NCI-H2171 (cell line): ENCODE measurements at places on chromosomes 7 and 10.

GRCh38 chr7:115549910-115550309 lies 480.7 kb downstream of the TFEC start:
- DNase-seq = no peak

GRCh38 chr7:158779061-158780000 lies 50.0 kb downstream of the ESYT2 start:
- DNase-seq = no peak

- DNase-seq = no peak
Observed at GRCh38 chr7:72781161-72781560, 46.8 kb downstream of the TYW1B start.

GRCh38 chr7:75915416-75916156 lies 631 bp downstream of the POR start:
- DNase-seq = no peak

DNA sequence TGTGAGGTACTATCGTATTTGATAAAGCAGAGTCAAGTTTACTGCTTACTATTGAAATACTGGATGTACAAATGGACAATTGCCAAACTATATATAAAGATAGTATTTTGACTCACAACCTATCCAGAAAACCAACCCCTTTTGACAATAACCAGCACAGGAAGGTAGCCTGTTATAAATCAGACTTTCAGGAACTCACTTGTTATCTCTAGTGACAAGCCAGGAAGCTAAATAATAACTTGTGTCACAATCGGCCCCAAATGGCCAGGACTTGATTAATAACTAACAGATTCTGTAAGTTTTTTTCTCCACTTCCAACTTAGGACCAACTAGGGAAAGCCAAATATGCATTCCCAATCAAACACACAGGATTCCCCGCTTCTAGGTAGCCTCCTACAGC lies 38.8 kb upstream of the SLC35G1 start:
- no peak for DNase-seq

GRCh38 chr10:57917019-57917418 lies 350.7 kb downstream of the IPMK start:
- no peak for DNase-seq

DNA sequence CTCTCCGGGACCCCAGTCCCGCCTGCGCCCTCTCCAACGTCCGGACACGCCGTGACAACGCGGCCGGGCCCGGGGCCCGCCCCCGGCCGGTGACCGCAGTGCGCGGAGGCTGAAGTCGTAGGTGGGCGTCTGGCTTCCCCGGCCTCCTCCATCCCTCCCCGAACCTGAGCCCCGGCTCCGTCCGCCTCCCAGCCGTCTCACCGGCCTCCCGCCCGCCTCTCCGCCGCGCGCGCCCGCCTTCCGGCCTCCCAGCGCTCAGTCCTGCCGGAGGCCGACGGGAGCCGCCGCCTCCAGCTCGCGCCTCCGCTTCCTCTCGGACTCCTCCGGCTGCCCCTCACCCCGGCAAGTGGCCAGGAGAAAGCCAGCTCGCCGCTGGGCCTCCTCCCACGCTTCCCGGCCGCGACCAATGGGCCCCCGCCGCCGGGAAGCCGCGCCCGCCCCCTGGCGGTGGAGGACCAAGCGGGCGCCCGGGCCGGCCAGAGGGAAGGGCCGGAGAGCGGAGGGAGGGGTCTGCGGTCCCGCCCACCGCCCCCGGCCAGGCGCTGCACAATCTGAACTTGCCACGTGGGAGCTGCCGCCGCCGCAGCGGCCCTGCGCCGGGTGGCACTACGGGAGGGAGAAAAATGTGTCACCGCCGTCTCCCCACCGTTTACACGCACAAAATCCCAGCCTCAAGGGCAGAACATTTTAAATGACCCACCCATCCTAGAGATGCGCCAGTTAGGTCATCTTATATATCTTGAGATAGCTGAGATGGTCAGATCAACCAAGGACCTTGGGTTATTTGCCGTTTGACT lies at the start of gene FAM3C:
Gene FAM3C, minus strand, starts transcription at position 348 of the 797 bp plus-strand sequence. CDS start 13,339 bp downstream, outside the sequence.
- peak; percentile 81 for DNase-seq

GRCh38 chr7:108308903-108309302 lies 147.3 kb downstream of the NRCAM start:
- no peak for DNase-seq

DNA sequence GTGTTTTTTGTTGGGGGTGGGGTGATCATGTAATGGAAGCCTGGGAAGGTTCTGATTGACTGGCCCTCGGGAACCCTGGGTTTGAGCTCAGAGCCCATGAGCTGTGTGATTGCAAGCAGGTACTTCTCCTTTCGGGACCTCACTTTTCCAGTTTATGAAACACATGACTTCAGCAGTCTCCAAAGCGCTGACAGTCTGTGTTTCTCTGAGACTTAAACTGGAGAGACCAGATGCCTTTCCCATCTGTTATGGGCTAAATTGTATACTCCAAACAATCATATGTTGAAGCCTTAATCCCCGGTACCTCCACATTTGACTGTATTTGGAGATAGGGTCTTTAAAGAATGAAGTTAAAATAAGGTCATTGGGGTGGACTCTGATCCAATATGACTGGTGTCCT lies 493.6 kb downstream of the GALNT17 start:
- peak; percentile 54 for DNase-seq

DNA sequence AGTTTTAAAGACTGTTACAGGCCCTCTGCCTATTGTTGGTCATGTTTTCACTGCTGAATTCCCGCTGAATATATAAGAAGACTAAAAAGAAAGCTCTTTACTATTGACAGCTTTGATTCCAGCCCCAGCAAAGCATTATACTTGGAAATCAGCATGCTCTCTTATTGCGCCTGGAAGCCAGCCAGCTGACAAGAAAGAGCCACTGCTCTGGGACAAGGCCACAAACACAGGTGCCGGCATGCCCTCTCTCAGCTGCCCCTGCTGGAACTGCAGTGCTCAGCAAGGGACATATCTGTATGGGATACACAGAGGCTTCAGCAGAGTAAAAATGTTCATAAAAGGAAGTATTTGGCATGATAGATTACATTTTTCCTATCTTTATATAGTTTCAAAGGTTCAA lies 523.9 kb downstream of the ADRA2A start:
- DNase-seq = no peak

GRCh38 chr7:40156988-40157387 lies 22.2 kb downstream of the SUGCT start:
- no peak for DNase-seq

DNA sequence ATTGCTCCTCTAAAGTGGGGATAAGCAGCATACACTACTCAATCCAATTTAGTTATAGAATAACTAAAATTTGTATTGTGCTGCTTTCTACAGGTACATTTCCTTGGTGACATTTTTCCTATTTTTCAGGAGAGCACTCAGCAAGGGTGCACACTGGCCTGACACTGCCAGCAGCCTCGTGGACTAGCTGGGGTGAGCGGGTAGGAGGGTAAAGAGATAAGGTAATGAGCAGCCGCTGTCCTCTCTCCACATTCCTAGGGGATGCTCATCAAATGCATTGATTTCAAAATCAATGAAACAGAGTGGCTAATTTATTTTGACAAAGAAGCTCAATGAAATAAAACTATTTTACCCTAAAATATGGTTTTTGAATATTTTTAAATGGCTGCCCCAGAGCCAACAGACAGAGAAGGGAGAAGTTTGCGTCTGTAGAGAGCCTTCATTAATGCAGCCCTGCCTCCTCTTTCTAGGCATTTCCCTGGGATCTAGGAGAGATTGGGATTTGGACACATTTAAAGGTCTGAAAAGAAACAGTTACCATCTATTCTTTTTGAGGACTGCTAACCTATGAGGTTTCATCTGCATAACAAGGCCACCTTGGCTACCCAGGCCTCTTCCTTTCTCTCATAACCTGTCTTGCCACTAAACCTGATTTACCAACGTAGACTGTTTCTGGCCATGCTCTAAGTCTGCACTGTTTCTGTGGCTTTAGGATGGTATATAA lies 561.0 kb downstream of the IPMK start:
- no peak for DNase-seq

DNA sequence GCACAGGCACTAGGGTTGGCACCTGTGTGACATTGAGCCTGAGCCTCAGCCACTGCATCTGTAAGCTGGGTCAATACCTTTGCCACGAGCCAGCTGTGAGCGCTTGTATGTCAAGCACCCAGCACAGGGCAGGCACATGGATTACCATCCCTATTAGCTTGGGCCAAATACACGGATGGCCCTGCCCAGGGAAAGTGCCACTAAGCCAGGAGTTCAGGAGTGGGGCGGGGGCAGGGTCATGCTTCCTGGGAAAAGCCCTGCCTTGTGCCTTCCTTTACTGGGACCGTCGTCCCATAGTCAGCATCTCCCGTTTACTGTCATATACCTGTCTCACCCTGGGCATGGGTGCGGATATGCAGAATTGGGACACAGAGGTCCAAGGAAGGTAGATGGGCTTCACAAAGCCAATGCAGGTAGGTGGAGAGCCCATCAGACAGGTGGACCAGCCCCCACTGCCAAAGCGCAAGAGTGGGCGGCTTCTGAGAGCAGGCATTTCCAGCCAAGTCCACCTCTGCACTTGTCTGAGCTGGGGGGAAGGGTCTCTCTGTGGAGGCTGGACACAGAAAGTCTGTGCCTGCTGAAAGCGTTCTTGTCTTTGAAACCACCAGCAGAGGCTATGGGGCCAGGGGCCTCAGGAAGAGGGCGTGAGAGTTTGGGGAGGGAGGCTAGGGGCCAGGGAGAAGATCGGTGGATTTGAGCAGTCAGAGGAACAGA lies 72.6 kb downstream of the VWA2 start:
- no peak for DNase-seq

DNA sequence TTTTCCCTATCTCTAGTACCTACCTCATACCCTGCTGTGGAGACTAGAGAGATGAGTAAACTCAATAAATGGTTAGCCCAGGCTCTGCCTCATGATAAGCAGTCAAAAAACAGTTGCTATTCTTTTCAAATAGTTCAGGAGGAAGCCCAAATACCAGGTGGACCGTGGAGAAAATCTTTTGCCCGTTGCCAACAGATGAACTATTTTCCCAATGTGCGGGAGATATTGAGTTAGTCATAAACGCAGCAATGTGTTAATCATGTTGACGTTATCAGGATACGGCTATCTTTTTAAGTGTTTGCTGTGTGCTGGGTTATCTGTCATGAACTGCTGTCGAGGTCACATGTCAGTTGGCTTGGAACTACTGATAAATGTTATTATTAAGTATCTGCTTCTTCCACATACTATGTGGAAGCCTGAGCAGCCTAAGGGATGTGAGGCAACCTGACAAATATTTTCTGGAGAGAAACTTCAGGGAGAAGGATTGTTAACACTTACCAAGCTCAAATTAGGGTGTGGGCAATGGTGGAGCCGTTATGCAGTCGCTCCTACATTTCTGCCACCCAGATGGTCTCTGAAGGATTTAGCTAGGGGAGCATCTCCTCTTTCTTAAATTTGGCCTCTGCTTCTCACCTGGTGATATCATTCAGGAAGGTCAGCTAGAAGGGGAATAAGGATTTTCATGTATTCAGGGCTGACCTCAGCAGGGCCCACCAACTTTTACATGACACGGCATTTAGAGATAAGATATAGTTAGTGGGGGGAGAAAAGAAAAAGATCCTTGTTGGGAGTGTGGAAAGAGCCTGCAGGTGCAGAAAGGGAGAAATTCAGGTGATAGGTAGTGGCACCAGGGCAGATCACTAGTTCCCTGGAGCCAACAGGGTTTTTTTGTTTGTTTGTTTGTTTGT lies 33.5 kb upstream of the SLC26A3 start:
- no peak for DNase-seq

GRCh38 chr7:54749200-54749599 lies 9.8 kb downstream of the SEC61G start:
- DNase-seq = no peak

DNA sequence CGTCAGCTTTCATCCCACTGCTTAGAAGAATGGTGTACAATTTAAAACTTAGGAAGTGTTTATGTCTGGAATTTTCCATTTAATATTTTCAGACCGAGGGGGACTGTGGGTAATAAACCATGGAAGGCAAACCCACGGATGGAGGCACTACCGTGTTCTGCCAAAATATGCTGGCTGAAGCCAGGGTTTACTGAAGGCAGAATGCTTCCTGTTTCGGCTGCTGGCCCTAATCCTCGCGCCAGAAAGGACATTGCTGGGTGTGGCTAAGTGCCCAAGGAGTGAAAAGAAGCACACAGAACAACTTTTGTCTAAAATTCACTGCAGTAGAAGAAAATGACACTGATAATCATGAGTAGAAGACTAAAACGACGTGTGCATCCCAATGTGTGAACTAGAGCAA lies 32.3 kb downstream of the PITRM1 start:
- no peak for DNase-seq

DNA sequence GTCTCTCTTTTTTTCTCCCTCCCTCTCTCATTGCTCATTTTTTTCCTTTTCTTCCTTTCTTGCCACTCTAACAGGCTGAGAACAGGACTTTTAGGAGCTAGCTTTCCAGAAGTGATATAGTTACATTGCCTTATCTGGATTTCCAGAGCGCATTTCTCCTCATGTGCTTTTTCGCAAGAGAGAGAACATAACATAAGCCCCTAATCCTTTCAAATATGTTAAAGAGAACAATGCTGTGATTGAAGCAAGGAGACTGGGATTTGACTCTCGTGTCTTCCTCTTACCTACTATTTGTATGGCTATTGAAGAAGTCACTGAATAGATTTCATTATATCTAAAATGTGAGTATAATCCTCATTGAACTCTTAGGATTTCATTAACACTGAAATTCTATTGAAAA lies 101.2 kb upstream of the PRPS1L1 start:
- DNase-seq = no peak

- no peak for DNase-seq
Observed at GRCh38 chr7:51025668-51026067, 243.0 kb upstream of the GRB10 start.

- no peak for DNase-seq
Observed at GRCh38 chr10:120989996-120990598, 138.9 kb downstream of the WDR11 start.

- DNase-seq = no peak
Observed at GRCh38 chr7:150993511-150993910, 2.7 kb downstream of the NOS3 start.

- no peak for DNase-seq
Observed at GRCh38 chr10:90136731-90137316, 435.4 kb downstream of the KIF20B start.

DNA sequence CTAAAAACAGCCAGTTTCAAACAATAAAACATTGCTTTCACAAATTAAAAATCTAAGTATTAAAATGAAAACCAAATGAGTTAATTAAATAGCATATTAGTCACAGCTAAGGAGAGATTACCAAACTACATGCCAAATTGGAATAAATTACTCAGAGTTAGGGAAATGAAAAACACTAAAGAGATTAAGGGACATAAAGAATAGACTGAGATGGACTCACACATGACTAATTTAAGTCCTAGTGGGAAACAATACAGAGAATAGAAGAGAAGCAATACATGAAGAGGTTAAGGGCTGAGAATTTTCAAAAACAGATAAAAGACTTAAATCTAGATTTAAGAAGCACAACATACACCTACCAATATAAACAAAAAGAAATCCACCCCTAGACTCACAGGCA lies 110.6 kb downstream of the ZFAND4 start:
- DNase-seq = no peak

DNA sequence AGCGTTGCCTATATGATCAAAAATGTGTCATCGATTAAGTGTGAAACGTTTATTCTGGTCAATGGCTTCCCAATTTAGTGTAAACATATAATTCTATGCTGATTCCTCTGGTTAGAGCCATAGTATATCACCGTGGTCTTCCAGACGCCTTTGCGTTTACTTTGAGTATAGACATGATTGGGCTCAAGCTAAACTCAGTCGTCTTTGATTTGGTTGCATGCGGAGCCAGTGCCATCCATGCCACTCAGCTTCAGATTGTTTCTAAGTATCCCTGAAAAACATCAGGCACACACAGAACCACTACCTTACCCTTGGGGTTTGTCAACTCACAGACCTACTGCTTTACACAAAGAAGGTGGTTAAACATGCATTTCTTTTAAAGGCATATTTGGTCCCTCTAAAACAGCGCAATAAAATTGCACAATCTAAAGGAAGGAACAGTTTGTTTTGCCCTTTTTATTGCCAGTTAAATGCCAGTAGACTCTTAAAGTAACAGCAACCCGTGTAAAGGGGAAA lies 273.6 kb upstream of the KLF6 start:
- DNase-seq = no peak
